Uterus (tissue), 4 donors: ENCODE measurements at places on chromosomes 11 and 22. TPM values are rescaled to one million over a fixed set of nuclear protein-coding genes. Genes with fewer than 3 reads are reported as not detected.

The SF1 gene
- total RNA-seq: 374 TPM

The PLAAT5 gene
- 4.2 TPM for total RNA-seq

The MAJIN gene
- not detected for total RNA-seq

The OR8D4 gene
- total RNA-seq: not detected

The TSKU gene
- total RNA-seq: 29.7 TPM

The CD3G gene
- 6.2 TPM for total RNA-seq

The PAX6 gene
- not detected for total RNA-seq

The EP300 gene
- total RNA-seq: 116 TPM

The SSTR3 gene
- total RNA-seq: under 0.01 TPM

The MRGPRF gene
- 84.3 TPM for total RNA-seq

The MPEG1 gene
- total RNA-seq: 5.0 TPM

The CHST1 gene
- 4.9 TPM for total RNA-seq

The HBB gene
- total RNA-seq: 2,778 TPM

The BIK gene
- total RNA-seq: 0.76 TPM

The FOLR1 gene
- not detected for total RNA-seq

The CAT gene
- 83.0 TPM for total RNA-seq

The C11orf65 gene
- not detected for total RNA-seq

The MFRP gene
- 0.26 TPM for total RNA-seq

The PARVG gene
- total RNA-seq: 9.7 TPM

The SYT13 gene
- not detected for total RNA-seq

The ZP1 gene
- total RNA-seq: not detected

The SYCE3 gene
- total RNA-seq: not detected

The UBE2L6 gene
- 28.3 TPM for total RNA-seq

The CREB3L1 gene
- total RNA-seq: 2.0 TPM

The OR4A16 gene
- not detected for total RNA-seq

The PDE3B gene
- 2.6 TPM for total RNA-seq

The B3GAT1 gene
- total RNA-seq: not detected

The NPTXR gene
- total RNA-seq: 17.4 TPM

The ADAMTS8 gene
- 2.3 TPM for total RNA-seq

The GAL gene
- not detected for total RNA-seq

The LINC01488 gene
- total RNA-seq: not detected

The CASP12 gene
- 3.7 TPM for total RNA-seq

The RAB39A gene
- 3.9 TPM for total RNA-seq

The MMP3 gene
- total RNA-seq: not detected

The RPS6KA4 gene
- total RNA-seq: 28.7 TPM

The TMEM218 gene
- 3.2 TPM for total RNA-seq

The MAPK8IP1 gene
- 29.9 TPM for total RNA-seq

The OR52I2 gene
- total RNA-seq: not detected

The KCNJ11 gene
- total RNA-seq: not detected

The POU2AF2 gene
- not detected for total RNA-seq

The MEN1 gene
- 26.2 TPM for total RNA-seq

The CSF2RB gene
- total RNA-seq: 3.1 TPM

The OR52J3 gene
- total RNA-seq: not detected

The SREBF2 gene
- 15.6 TPM for total RNA-seq

The GAL3ST1 gene
- total RNA-seq: 1.2 TPM

The CDC42BPG gene
- total RNA-seq: 2.7 TPM

The PANX2 gene
- total RNA-seq: 0.35 TPM

The OR51F2 gene
- total RNA-seq: not detected

The POU2AF3 gene
- 10.9 TPM for total RNA-seq

The TENM4 gene
- total RNA-seq: 61.5 TPM

The NAP1L4 gene
- total RNA-seq: 183 TPM

The MS4A6A gene
- 51.7 TPM for total RNA-seq

The C11orf86 gene
- total RNA-seq: not detected

The USH1C gene
- total RNA-seq: 0.46 TPM

The ARHGAP20 gene
- total RNA-seq: 12.1 TPM

The RIC3 gene
- 27.9 TPM for total RNA-seq

The DCDC1 gene
- total RNA-seq: 0.59 TPM

The OR2AG1 gene
- total RNA-seq: not detected

The UBASH3B gene
- 3.7 TPM for total RNA-seq

The CHRM4 gene
- 0.67 TPM for total RNA-seq
